ENCODE measurements at places on chromosomes 12 and 14. TPM values are rescaled to one million over a fixed set of nuclear protein-coding genes. Genes with fewer than 3 reads are reported as not detected.

The SERPINA3 gene
- total RNA-seq, result 328 TPM

The TSPAN11 gene
- 2.5 TPM for total RNA-seq

The ARG2 gene
- total RNA-seq, result 14.2 TPM

The RIMBP2 gene
- 0.25 TPM for total RNA-seq

The CD163L1 gene
- 0.74 TPM for total RNA-seq

The LHX5 gene
- not detected for total RNA-seq

The DBX2 gene
- total RNA-seq, result not detected

The ERGIC2 gene
- 52.8 TPM for total RNA-seq

The TNFAIP2 gene
- total RNA-seq, result 82.7 TPM

The SLC24A4 gene
- total RNA-seq, result 1.5 TPM

The MYF6 gene
- not detected for total RNA-seq

The SPTLC2 gene
- total RNA-seq, result 23.1 TPM

The FAM90A1 gene
- total RNA-seq, result not detected

The P2RX7 gene
- 8.6 TPM for total RNA-seq

The SERPINA1 gene
- total RNA-seq, result 6.1 TPM

The SLC48A1 gene
- total RNA-seq, result 20.9 TPM

The AHNAK2 gene
- 180 TPM for total RNA-seq

The ASCL1 gene
- not detected for total RNA-seq

The MSI1 gene
- total RNA-seq, result 3.7 TPM

The IFNG gene
- not detected for total RNA-seq

The BDKRB1 gene
- total RNA-seq, result 2.5 TPM

The CCDC38 gene
- not detected for total RNA-seq

The LRRK2 gene
- total RNA-seq, result 37.1 TPM

The CEBPE gene
- total RNA-seq, result not detected

The ACOT4 gene
- total RNA-seq, result 0.49 TPM

The LALBA gene
- total RNA-seq, result not detected

The C14orf39 gene
- total RNA-seq, result not detected
